ENCODE measurements at places on chromosomes 7 and 10. TPM values are rescaled to one million over a fixed set of nuclear protein-coding genes. Genes with fewer than 3 reads are reported as not detected.
A peak's percentile ranks its signal among the peaks of the same experiment; 100 is the strongest.

- H3K4me3 ChIP-seq: no peak overlapping the region
- DNase-seq: no peak
- no peak overlapping the region for H3K27ac ChIP-seq
- H3K4me1 ChIP-seq: no peaks in the 10 kb centered on the region
- H3K27me3 ChIP-seq: no peaks in the 10 kb centered on the region
Measured at GRCh38 chr7:120553491-120553890, 280.5 kb downstream of the KCND2 start.

LLCFC1 gene
- not detected for total RNA-seq

GRCh38 chr7:12369072-12369471 lies 34.6 kb downstream of the VWDE start:
- no peak overlapping the region for H3K4me3 ChIP-seq
- no peaks in the 10 kb centered on the region for H3K27me3 ChIP-seq
- H3K36me3 ChIP-seq: no peaks in the 10 kb centered on the region
- no peaks in the 10 kb centered on the region for H3K4me1 ChIP-seq
- H3K27ac ChIP-seq: no peak overlapping the region

IFIT1B gene
- not detected for total RNA-seq

PNLIPRP2 gene
- total RNA-seq: not detected

- peaks cover 8% of the 10 kb centered on the region for H3K4me1 ChIP-seq
- H3K27me3 ChIP-seq: peaks cover 6% of the 10 kb centered on the region
- DNase-seq: no peak
- no peak overlapping the region for H3K27ac ChIP-seq
Measured at GRCh38 chr7:151066273-151066974, 7.0 kb downstream of the SLC4A2 start.

DNA sequence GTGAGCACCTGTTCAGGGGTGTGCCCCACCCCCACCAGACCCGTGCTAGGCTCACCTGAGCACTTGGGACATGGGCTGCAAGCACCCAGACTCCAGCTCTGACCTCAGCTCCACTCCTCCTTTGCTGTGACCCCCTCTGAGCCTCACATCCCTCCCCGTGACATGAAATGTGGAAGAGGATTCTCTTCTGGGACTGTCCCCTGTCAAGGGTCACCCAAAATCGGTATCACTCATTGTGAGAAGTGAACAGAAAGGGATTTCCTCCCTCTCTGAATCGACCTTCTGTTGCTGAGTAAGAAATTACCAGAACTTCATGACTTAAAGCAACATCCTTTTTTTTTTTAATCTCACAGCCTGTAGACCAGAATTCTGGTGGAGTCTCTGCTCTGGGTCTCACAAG lies 6.2 kb upstream of the CHST15 start:
- peaks cover 5% of the 10 kb centered on the region for H3K27me3 ChIP-seq
- DNase-seq: no peak
- H3K4me1 ChIP-seq: peaks cover 28% of the 10 kb centered on the region
- no peak overlapping the region for H3K4me3 ChIP-seq
- H3K36me3 ChIP-seq: peaks cover 9% of the 10 kb centered on the region

DNA sequence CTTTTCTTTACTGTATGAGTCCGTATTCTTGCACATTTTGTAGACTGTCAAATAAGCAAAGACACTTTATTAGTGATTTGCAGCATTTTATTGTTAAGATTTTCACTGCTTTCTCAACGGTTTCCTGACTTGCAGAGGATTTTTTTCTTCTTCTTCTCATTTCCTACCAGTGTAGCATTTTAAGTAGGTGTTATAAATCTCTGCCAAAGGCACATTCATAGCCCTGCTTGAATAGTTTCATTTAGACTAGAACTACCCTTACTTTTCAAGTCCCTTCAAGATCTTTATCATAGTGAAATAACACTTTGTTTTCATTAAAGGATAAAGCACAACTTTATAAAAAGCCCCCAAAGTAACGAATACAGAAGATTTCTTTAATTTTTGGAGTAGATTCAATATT lies 271.4 kb downstream of the TSPAN12 start:
- H3K27ac ChIP-seq: no peak overlapping the region
- no peak overlapping the region for H3K4me3 ChIP-seq
- no peaks in the 10 kb centered on the region for H3K27me3 ChIP-seq
- H3K4me1 ChIP-seq: peaks cover 13% of the 10 kb centered on the region

DNA sequence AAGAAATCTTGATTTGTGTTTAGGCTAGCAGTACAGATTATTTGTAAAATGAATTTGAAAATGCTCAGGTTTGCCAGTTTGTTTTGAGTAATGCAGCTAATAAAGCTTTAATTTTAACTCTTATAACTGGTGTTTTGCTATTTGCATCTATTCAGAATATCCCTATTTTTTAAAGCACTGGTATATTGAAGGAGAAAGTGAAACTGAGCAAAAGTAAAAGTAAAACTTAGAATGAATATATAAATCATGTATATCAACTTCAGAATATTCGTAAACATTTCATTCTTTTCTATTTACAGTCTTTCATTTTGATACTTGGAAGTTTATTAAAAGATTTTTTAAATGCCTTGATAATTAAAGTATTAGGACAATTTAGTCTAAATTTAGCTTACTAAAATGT lies 26.2 kb downstream of the TASOR2 start:
- no peak overlapping the region for H3K27ac ChIP-seq
- peaks cover 6% of the 10 kb centered on the region for H3K4me1 ChIP-seq
- H3K4me3 ChIP-seq: no peak overlapping the region
- H3K27me3 ChIP-seq: no peaks in the 10 kb centered on the region
- H3K36me3 ChIP-seq: no peaks in the 10 kb centered on the region

DNA sequence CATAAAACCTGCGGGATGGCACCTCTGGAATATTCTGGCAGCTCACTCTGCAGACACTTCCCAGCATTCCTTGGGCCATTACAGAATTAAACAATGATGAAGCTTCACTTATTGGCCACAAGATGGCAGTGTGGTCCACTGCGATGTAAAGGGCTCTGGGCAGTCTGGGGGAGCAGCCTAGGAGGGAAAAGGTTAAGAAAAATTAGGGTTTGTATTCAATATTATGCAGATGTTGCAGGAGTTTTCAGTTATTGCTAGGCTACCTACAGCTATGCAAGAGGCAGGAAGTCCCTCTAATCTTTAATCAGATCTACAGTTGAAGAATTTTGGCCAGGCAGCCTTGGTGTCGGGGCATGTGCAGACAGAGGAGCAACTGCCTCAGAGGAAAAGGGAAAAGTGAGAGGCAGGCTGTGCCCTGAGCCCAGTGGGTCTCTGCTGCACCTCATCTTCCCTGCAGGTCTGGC lies 233.2 kb upstream of the PRSS1 start:
- DNase-seq: peak; percentile 38
- H3K27ac ChIP-seq: no peak overlapping the region
- no peaks in the 10 kb centered on the region for H3K4me1 ChIP-seq
- peaks cover 2% of the 10 kb centered on the region for H3K27me3 ChIP-seq
- no peaks in the 10 kb centered on the region for H3K36me3 ChIP-seq
- H3K4me3 ChIP-seq: no peak overlapping the region

CLEC2L gene
- total RNA-seq: not detected

DNA sequence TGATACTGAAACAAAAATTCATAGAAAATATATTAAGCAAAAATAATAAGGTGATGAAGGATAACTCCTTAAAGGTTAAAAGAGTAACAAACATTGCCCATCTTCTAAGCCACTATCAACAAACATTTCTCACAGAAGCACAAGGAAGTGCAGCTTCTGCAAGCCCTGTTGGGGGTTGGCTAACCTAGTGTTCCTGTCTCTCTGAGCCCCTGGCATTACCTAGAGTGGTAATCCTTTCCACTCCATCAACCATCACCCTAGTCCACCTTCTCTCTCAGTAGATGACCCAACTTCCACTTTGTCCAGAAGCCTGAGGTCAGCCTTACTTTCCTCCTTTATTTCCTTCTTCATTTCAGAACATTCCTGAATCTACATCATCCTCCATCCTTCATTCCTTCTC lies 59.7 kb downstream of the HIPK2 start:
- no peak for DNase-seq

- no peak overlapping the region for H3K4me3 ChIP-seq
- H3K27ac ChIP-seq: no peak overlapping the region
- peaks cover 7% of the 10 kb centered on the region for H3K4me1 ChIP-seq
- DNase-seq: no peak
Measured at GRCh38 chr7:90833443-90833842, 237.3 kb downstream of the CDK14 start.

HSPA12A gene
- 2.8 TPM for total RNA-seq

DNA sequence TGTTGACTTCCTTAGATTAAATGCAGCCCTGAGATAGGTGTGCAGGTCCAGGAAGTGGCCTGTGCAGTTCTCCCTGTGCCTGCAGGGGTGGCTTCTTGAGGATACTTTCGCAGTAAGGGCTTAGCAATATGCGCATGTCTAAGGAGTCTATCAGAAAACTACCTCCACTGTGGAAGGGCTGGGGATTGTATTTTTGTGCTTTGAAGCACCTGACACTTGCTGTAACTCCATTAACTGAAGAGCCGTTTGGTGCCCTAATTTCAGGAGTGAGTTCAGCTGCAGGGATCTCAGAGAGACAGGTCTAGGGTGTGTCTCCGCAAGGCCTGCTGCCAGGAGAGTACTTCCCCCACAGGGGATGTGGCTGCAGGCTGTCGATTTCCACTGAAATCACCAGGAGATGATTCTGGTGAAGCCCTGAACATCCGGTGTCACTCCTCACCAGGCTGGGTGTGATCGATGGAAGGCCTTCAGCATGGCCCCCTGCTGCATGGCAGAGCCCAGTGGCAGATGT lies 35.5 kb downstream of the IKZF1 start:
- DNase-seq: no peak
- no peaks in the 10 kb centered on the region for H3K4me1 ChIP-seq
- no peak overlapping the region for H3K4me3 ChIP-seq
- H3K27ac ChIP-seq: no peak overlapping the region
- H3K27me3 ChIP-seq: peaks cover 1% of the 10 kb centered on the region

GRCh38 chr10:71239946-71240795 lies 27.8 kb downstream of the UNC5B start:
- H3K4me1 ChIP-seq: peaks cover 68% of the 10 kb centered on the region
- H3K27ac ChIP-seq: no peak overlapping the region
- H3K27me3 ChIP-seq: peaks cover 24% of the 10 kb centered on the region
- H3K36me3 ChIP-seq: peaks cover 5% of the 10 kb centered on the region
- peak; percentile 33 for DNase-seq

GRCh38 chr10:86287966-86288579 lies 78.5 kb downstream of the GRID1 start:
- no peak overlapping the region for H3K4me3 ChIP-seq
- peaks cover 8% of the 10 kb centered on the region for H3K27me3 ChIP-seq
- H3K27ac ChIP-seq: no peak overlapping the region
- DNase-seq: peak; percentile 2
- no peaks in the 10 kb centered on the region for H3K4me1 ChIP-seq

ADAMTS14 gene
- total RNA-seq: 1.1 TPM

GRCh38 chr10:114874827-114875411 lies 53.3 kb downstream of the FHIP2A start:
- H3K4me1 ChIP-seq: peaks cover 22% of the 10 kb centered on the region
- no peak overlapping the region for H3K4me3 ChIP-seq
- peaks cover 1% of the 10 kb centered on the region for H3K27me3 ChIP-seq

GRCh38 chr7:93890041-93890463 lies 501 bp downstream of the TFPI2 start:
- peaks cover 3% of the 10 kb centered on the region for H3K27me3 ChIP-seq
- peak overlapping the region; percentile 94 for H3K4me3 ChIP-seq
- H3K4me1 ChIP-seq: peaks cover 10% of the 10 kb centered on the region
- peaks cover 5% of the 10 kb centered on the region for H3K36me3 ChIP-seq
- DNase-seq: peak; percentile 36

DNA sequence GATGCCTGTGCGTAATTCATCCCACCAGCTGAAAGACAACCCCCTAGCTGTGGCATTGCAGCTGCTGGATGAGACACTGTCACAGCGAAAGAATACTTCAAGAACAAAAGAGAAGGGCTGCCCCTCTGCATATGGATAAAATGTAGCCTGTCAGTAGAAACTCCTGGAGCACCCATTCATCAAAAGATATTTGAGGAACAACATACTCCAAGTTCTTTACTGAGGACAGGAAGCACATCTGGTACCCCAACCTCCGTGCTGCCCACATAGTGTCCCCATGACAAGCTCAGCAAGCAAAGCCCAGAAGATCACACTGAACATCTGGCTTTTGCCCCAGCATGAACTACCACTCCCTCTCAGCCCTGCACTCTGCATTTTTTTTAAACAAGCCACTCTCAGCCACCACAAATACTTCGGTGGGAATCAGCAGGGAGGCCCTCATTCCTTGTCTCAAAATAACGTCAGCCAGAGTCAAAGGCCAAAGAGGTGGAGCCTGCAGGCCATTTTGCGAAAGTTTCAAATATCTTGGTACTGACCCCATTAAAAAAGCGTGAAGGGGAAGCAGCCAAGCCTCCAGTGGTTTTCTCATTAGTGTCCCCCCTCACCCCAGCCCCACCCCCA lies 1.7 kb downstream of the CREB3L2 start:
- no peak for DNase-seq
- H3K27me3 ChIP-seq: peaks cover 5% of the 10 kb centered on the region
- H3K36me3 ChIP-seq: peaks cover 8% of the 10 kb centered on the region
- peak overlapping the region; percentile 88 for H3K27ac ChIP-seq
- peak overlapping the region; percentile 97 for H3K4me3 ChIP-seq

DNA sequence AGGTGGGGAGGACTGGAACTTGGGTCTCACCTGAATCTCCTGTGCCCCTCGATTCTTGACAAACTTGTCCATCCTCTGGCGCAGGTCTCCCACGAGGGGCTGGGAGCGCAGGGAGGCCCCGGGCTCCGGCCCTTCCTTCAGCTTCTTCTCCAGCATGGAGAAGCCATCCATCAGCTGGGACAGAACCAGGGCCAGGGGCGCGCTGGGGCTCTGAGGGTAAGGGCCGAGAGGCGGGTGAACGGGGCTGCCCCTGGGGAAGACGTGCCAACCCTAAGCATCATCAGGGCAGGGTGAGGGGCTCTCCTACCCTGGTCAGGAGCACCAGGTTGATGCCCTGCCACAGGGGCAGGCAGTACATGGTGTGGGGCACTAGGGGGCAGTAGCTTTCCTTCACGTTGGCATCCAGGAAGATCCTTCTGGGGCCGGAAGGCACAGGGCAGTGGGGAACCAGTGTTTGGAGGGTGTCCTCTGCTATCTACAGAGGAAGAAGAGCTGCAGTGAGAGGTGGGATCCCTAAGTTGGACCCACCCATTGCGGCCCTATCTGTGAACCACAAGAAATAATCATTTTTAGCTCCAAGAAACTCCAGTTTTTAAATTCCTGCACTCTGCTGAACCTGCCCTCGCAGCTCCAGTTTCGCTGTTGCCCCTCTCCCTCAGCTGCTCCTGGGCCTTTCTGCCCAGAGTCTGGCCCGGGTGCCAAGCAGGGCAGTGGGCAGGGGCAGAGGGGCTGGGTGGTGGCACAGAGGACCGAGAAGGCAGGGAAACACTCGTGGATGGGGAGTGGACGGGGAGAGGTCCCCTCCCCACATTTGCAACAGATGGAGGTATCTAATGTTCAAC lies 10.8 kb upstream of the PYROXD2 start:
- H3K4me3 ChIP-seq: no peak overlapping the region
- H3K36me3 ChIP-seq: peaks cover 22% of the 10 kb centered on the region
- H3K27me3 ChIP-seq: peaks cover 3% of the 10 kb centered on the region
- DNase-seq: peak; percentile 67

- H3K27me3 ChIP-seq: peaks cover 19% of the 10 kb centered on the region
- H3K4me1 ChIP-seq: peaks cover 22% of the 10 kb centered on the region
- H3K36me3 ChIP-seq: peaks cover 3% of the 10 kb centered on the region
- no peak for DNase-seq
- no peak overlapping the region for H3K4me3 ChIP-seq
- H3K27ac ChIP-seq: no peak overlapping the region
Measured at GRCh38 chr7:15682751-15683245, 3.7 kb downstream of the MEOX2 start.

Measured in endothelial cell (in vitro differentiated cells).